ENCODE measurements at places on chromosomes 1 and 21.

GRCh38 chr1:170214117-170215032 lies 68.6 kb downstream of the NTMT2 start:
- DNase-seq = no peak

DNA sequence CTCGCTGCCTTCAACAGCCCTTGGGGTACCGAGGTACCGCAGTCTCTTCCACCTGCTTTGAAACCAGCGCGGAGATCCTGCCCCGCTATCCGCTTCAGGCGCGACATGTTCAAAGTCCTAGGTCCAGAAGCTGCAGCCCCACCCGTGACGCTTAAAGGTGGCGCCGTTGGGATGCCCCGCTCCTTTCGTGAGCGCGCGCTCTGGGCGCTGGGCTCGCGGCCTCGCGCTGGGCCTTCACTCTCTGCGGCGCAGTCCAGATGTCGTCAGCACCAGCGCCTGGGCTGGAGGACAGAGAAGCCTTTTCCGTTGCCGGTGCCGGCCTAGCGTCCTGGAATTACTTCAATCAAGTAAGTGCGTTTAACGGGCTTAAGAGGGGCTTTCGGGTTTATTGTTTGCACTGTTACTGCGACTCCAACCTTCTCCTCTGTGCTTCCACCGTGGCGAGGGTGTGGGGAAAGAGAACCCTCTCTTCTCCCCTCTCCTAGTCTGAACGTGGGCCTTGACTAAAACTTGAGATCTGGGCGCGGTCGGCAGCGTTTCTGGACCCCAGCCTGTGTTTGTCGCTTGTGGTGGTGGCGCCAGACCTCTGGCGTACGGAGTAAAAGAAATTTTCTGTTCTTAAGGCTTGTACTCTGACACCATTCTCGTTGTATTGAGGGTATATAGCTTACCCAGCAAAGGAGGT lies at the start of gene LRRC40:
LRRC40 (minus strand) TSS at position 146 of the 685 bp plus-strand sequence; CDS start at position 107, 39 bp downstream.
- DNase-seq = peak; percentile 96

DNA sequence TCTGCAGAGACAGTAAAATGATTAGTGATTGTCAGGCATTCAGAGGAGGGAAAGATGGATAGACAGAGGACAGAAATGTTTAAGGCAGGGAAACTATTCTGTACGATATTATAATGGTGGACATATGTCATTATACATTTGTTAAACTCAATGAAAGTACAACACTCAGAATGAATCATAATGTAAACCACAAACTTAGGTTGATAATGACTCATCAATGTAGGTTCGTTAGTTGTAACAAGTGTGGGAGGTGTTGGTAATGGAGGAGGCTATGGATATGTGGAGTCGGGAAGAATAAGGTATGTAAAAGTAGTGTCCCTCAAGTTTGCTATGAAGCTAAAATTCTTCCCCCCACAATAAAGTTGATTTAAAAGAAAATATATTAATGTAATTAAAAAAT lies 455.0 kb downstream of the BRINP3 start:
- no peak for DNase-seq

- DNase-seq = no peak
Measured at GRCh38 chr1:26320896-26321295, 3.1 kb downstream of the CD52 start.

- DNase-seq = no peak
Measured at GRCh38 chr1:101781201-101781831, 215.4 kb downstream of the OLFM3 start.

- DNase-seq = no peak
Measured at GRCh38 chr1:244968881-244969280, 104.5 kb upstream of the HNRNPU start.

DNA sequence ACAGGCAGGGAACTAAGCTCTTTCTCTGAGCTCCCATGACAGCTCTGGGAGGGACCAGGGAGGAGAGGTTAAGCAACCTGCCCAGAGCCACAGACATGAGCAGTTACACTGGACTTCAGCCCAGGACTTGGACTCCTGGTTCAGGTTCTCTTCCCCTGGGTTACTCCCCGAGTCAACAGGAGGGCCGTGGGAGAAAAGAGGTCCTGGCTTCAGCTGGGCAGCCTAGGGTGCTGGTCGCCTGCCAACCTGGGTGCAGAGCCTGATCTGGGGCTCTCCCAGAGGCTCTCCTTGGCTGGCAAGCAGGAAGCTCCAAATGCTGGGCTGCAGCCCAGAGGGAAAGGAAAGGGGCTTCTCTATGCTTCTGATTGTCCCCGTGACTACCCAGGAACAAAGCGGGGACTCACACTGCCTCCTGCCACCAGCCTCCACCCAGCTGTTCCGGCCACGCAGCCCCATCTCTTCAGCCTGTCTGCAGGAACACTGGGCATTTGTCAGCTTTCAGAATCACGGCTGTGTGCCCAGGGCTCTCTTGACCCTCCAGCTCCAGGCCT lies 141.8 kb downstream of the HIVEP3 start:
- DNase-seq = no peak

DNA sequence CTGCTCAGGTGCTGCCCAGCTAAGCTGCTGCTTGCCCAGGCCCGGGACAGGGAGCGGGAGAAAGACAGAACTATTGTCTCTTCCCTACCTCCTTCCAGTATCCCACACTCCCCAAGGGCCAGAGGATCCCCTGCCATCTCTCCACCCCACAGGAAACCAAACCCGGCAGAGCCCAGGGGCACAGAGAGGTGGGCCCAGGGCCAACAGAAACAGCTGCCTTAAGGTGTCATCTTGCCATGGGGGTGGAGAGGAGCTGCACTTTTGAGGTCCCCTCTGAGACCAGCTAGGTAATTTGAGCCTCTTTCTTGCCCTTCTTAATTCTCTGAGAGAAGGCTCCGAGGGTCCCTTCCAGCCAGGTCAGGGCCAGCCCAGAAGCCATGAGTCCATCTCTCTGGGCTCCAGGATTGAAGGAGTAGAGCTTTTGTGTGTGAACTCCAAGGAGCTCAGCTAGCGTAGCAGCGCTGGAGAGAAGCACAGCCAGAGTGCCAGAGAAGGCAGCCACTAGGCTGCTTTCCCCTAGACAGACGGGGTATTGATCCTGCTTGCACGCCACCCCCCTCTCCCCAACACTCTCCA lies 9.7 kb upstream of the GPR61 start:
- no peak for DNase-seq

DNA sequence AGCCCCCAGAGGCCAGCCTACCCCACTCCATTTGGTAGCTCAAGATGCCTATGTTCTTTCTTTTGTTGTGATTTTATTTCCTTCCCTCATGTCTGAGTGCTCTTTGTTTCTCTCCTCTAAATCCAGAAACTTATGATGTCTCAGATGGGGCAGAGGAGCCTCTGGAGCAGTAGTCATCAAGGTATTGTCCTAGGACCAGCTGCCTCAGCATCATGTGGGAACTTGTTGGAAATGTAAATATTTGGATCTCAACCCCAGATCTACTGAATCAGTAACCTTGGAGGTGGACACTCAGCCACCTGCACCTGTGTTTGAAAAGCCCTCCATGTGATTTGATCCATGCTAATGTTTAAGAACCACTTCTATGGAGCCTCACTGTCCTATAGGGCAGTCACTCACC lies 593.1 kb upstream of the PLXNA2 start:
- no peak for DNase-seq

- DNase-seq = no peak
Measured at GRCh38 chr1:169236880-169237279, 130.4 kb downstream of the ATP1B1 start.

GRCh38 chr1:12049616-12050015 lies 13.5 kb upstream of the TNFRSF8 start:
- DNase-seq = no peak

DNA sequence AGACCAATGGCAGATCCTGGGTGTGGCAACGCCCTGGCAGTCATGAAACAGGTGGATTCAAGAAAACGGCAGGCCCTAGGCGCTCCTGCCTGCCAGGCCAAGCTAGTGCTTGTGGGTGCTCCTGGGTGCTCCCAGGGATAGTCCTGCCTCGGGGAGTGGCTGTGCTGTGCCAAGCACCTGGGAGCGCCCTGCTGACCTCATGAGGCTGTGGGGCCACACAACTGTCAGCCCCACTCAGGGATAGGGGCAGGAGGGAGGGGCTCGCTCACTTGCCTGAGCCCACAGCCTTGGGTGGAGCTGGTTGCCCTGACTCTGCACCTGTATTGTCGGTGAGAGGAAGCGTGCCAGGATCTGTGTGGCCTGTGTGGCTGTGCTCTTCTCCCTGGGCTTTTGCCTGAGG lies 9.4 kb downstream of the SNAP47 start:
- no peak for DNase-seq

GRCh38 chr1:56710646-56711045 lies 65.5 kb downstream of the PRKAA2 start:
- DNase-seq = no peak

DNA sequence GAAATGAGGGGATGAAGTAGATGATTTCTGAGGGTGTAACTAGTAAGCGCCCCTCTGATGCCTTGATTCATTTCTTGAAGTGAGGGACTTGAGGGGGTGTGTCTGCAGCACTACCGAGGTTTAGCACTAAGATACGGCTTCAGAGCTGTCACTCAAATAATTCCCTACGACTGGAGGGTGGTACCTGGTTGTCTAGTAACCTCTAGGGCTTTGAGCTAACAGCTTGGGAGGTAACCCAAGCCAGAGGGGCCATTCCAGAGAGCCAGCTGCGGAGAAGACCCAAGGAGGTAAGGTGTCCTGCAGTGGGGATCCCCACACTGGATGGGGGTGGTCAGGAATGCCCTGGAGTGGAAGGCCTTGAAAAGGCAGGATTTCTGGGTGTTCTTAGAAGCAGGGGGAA lies at the start of gene TTC24:
TTC24 (plus strand) TSS at position 252 of the 400 bp plus-strand sequence. CDS start 1,642 bp downstream, outside the sequence.
- DNase-seq = no peak

DNA sequence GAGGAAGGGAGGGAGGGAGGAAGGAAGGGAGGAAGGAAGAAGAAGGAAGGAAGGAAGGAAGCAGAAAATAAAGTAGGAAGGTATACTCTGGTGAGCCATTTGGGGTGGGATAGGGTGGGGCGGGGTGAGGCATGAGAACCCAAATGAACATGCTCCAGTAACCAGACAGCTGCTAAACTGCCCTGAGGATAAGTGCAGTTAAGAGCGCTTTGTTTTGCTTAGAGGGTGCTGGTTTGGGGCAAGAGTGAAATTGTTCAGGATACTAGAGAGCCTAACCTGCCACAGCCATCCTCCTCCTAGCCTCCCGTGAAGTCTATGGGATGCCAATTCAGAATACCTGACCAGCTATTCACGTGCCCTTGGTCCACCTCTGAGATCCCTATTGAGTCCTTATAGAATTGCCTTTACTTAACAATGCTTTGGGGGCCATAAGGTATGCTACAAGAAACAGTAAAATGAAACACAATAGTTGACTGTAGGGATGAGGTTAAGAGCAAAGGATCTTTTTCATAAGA lies 59.0 kb upstream of the ATF3 start:
- DNase-seq = no peak

GRCh38 chr1:183124259-183124658 lies 61.8 kb upstream of the LAMC2 start:
- no peak for DNase-seq

DNA sequence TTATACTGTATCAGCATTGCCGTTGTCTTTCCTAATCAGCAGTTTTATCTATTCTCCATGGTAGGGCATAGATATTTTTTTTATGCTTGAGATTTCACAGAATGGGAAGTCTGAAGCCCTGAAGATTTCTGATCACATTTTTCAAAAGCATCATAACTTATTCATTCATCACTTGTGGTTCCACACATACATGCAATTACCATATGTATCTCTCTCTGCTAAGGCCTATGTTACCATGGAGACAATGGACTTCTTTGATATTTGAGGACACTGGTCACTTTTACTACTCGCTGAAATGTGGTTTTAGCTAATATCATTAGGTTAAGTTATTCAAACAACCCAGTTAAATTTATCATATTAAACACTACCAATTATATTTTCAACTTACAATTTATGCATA lies 1827.0 kb downstream of the MRPL39 start:
- DNase-seq = no peak

GRCh38 chr1:170768929-170769328 lies 105.0 kb downstream of the PRRX1 start:
- no peak for DNase-seq

DNA sequence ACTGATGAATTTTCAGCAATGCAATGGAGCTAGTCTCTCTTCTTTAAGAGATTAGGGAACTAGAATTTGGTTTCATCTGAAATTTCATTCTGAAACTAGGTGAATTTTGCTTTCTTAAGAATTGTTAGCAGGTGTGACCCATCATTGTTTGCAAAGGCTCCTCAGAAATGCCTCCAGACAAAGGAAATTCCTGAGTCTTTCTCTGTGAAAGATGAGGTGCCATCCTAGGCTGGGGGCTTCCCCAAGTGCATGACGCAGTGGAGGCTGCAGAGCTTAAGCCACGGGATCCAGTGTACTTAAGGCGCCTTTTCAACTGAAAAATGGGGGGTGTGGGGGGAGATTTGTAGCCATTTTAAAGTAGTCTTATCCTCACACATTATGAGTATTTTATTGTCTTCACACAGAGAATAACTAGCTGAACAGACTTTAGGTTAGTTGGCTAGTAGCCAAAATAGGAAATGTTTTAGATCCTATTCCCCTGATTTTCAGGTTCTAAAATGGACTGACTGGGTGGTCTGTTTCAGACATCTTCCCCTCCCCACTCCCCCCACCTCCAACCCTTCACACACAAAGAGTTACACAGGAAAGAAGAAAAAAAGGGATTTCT lies 202.0 kb downstream of the NFIA start:
- no peak for DNase-seq

- no peak for DNase-seq
Measured at GRCh38 chr1:165737196-165737595, 31.5 kb downstream of the TMCO1 start.

GRCh38 chr1:59220356-59220755 lies 76.5 kb upstream of the FGGY start:
- no peak for DNase-seq

- peak; percentile 69 for DNase-seq
Measured at GRCh38 chr1:197902454-197903195, at the start of gene C1orf53. Gene C1orf53, plus strand, starts transcription at chr1:197902630. Its CDS starts 20 bp downstream, at chr1:197902650.

DNA sequence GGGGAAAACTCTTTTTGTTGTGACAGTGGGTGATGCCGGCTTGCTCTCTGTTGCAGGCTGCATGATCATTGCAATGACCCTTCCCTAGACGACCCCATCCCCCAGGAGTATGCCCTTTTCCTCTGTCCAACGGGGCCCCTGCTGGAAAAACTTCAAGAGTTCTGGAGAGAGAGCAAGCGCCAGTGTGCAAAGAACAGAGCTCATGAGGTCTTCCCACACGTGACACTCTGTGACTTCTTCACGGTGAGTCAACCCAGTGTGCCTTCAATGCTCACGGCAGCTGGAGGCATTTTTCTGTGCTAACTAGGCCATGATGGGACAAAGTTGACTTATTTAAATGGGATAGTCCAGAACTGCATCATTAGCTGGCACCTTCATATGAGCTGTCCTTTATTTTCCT lies 5.7 kb downstream of the UBASH3A start:
- DNase-seq = no peak

DNA sequence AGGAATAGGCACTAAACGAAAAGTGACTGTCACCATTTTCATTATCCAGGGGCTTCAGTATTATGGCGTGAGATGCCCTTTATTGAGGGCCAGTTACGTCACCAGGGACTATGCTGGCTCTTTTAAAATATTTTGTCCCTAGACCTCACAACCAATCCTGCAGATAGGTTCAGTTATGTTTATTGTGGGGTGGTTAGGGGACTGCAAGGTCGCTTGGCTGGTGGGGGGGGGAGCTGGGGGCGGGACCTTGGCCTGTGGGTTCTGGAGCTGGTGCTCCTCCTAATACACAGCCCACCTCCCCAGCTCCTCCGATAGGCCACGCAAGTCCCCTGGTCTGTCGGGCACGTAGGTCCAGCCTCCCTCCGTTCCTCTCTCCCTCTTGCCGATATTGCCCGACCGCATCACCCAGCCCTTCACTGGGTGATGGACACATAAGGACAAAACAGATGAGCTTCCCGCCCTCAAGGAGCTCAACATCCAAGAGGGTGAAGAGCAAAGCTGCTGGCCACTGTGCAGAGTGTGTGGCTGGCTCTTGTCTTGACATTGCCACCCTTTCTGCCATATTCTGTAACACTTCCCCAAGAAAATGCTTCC lies 271.8 kb downstream of the MATN1 start:
- no peak for DNase-seq

- no peak for DNase-seq
Measured at GRCh38 chr1:166064313-166064926, 102.4 kb downstream of the FAM78B start.

Measured in hematopoietic multipotent progenitor cell treated with erythropoietin and hydrocortisone succinate and interleukin-3 and kit ligand, for 15 days (in vitro differentiated cells).